Fibroblast of skin of scalp (primary cell): ENCODE measurements at places on chromosomes 7 and 10.
A peak's percentile ranks its signal among the peaks of the same experiment; 100 is the strongest.

GRCh38 chr7:123784263-123784662, 35.5 kb upstream of the WASL start:
- no peak for DNase-seq

- no peak for DNase-seq
These were observed 266.5 kb upstream of the NPY start for GRCh38 chr7:24017519-24017918.

DNA sequence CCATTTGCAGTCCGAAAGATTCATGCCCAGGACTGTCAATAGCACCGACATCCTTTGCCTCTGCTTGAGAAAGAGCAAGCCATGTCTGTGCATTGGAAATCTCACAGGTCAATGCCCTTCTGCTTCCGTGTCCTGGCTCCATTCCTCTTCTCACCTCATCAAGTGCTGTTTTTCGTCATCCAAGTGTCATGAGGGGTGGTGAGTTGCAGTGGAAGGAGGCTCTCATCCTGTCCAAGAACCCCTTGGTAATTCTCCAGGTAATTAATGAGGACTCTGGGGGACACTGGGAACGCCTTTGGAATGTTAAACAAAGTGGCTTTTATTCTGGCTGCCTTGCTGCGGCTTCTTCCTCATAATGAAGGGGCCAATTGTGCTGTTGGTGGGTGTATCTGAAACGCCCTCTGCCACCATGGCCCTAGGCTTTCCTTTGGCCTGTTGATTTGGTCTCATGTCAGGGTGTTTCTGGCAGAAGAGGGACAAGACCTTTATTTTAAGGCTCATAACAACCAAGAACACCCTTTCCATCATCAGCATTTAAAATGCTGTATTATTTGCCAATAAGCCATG, 57.7 kb downstream of the PPP1R3C start:
- DNase-seq, result no peak

GRCh38 chr7:73773700-73774517, 3.8 kb upstream of the CLDN3 start:
- no peak for DNase-seq

DNA sequence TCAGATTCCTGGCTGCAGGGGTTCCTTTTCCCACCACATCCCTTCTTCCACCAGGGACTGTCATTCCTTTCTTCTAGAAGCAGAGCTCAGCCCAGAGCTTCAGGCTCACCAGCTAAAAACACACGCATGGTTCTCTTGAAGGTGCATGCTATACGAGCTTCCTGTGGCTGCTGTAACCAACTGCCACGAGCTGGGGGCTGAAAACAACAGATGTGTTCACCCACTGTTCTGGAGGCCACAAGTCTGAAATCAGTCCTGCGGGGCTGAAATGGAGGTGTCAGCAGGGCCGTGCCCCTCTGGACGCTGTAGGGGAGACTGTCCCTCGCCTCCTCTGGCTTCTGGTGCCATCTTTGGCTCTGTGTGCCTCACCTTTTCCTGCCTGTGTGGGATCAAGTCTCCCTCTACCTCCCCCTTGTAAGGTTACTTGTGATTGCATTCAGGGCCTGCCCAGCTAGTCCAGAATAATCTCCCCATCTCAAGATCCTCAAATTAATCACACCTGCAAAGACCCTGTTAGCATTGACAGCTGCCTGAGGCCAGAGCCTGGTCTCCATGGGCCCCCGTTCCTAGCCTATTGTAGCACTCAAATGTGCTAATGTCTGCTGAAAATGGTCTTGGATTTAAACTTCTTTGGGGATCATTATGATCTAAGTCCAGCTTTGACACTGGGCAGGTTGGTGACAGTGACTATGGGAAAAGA, 13.7 kb downstream of the RAB19 start:
- DNase-seq, result no peak

DNA sequence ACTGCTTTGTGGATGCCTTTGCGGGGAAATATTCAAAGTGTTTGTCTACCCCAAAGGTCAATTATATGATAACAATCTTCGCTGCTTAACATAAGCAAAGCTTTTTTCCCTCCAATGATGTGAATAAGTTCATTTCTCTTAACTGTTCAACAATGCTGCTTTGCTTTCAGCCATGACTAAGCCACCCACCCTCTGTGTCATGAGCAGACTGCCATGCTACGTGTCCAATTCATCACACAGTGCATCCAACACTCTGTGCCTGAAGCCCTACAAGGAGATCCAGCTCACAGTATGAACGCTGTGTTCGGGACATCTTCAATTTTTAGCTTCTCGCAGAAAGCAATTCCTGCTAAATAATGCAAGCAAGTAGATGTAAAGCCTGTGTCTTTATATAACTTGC, 5.7 kb upstream of the TAS2R40 start:
- DNase-seq, result peak; percentile 27

GRCh38 chr7:100823140-100823525, 4.2 kb downstream of the EPHB4 start:
- DNase-seq, result no peak

DNA sequence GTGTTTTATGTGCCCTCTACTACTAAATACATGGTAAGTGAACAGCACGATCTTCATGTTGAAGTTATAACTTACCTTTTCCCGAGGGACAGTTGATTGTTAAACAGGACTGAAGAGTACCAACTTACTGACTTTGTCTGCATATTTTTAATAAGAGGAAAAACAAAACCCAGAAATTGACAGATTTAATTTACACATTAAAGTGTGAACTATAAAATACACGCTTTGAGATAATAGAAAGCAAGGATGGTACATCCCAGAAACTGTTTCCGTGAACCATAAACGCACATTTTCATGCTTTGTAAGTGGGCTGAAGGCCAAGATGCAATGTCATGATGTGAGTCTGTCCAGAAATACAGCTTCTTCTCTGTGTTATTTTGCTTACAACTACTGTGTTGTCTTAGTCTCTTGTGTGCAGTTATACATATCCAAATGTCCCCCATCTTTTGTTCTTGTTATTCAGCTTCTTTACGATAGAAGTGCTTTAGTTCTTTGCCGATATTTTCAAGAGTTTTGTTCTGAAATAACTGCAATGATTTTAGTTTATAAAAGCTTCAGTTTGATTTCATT, 190.1 kb downstream of the MLLT10 start:
- no peak for DNase-seq

- DNase-seq, result peak; percentile 75
These were observed 52.6 kb upstream of the SMNDC1 start for GRCh38 chr10:110357252-110357780.

GRCh38 chr7:5497295-5498103, 73.9 kb upstream of the TNRC18 start:
- no peak for DNase-seq

GRCh38 chr10:63711867-63712716, 190.9 kb downstream of the REEP3 start:
- DNase-seq, result peak; percentile 95

- no peak for DNase-seq
These were observed 642.9 kb downstream of the SDK1 start for GRCh38 chr7:3943779-3944520.

DNA sequence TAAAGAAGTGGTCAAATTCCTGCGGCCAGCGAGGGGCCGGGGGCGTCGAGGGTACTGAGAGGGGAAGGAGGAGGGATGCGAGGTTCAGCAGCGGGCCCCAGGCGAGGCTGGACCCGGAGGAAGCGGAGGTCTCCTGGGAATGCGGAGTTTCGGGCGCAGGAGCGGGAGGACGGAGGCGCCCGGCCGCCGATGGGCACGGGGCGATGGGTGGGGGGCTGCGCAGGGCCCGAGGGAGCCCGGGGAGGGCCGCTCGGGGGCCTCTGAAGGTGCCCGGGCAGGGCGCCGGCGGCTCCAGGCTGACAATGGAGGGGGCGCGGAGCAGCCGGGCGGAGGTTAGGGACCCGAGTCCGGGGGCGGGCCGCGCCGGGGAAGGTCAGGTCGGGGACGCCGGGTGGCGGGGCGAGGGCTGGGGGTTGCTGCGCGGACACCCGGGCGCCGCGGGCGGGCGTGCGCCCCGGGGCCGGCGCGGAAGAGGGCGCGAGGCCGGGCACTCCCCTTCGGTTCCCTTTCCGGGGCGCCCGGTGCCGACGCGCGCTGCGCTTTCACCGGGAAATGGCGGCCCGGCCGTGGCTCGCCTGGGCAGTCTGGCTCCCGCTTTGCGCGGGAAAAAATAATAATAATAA, 683 bp downstream of the MACROH2A2 start:
- DNase-seq, result peak; percentile 26

GRCh38 chr10:116761883-116762282, 19.5 kb upstream of the HSPA12A start:
- DNase-seq, result no peak

- DNase-seq, result no peak
These were observed 511.1 kb upstream of the C7orf33 start for GRCh38 chr7:148079206-148080080.

DNA sequence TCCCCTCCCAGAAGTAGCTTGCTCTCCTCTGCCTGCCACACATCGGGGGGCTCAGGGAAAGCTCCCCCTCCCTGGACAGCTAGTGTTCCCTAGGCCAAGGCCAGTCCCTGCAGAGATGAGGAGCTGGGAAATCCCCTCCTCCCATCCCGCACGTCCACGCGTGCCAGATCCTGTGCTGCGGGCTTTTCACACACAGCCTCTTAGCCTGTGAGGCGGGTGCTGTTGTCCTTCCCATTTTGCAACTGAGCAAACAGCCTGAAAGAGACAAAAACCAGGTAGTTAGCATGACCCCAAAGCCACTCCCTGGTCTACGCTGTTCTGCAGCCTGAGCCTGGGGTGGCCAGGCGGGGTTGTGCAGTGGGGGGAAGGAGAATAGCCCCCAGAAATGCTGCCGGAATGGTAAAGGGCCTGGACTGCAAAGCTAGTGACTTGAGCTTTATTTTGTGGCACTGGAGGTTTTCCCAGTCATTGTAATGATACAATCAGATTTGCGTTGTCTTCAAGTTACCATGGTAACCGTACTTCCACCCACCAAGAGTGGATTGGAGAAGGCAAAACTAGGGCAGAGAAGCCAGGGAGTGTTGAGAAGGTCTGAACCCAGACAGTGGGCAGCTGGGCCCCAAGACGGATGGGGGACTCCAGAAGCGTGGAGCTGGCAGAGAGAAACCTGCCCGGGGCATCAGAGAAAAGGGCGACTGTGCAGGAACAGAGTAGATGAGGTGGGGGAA, 98.6 kb upstream of the KCTD7 start:
- DNase-seq, result no peak

DNA sequence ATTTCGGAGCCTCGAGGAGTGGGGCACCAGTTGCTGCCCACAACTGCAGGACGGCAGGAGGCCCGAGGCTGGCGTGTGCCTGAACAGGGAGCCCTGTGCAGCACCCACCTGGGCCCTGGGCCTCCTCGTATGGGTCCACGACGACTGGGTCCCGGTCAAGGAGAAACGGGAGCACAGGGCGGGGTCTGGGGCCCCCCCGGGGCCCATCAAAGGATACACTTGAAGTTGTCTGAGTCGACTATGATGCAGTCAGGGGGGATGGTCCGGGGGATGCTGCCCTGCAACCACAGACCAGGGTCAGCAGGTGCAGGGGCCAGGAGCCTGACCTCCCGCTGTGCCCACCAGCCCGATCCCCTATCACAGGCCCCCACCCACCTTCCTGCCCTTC, 28.5 kb upstream of the NKX6-2 start:
- no peak for DNase-seq

- DNase-seq, result peak; percentile 60
These were observed 337.1 kb upstream of the AKR1E2 start for GRCh38 chr10:4488904-4489303.

GRCh38 chr10:27745732-27746396, at the start of gene MKX:
Gene MKX, minus strand, starts transcription at chr10:27745819. Its CDS starts 2,404 bp downstream, at chr10:27743415.
- DNase-seq, result peak; percentile 71

DNA sequence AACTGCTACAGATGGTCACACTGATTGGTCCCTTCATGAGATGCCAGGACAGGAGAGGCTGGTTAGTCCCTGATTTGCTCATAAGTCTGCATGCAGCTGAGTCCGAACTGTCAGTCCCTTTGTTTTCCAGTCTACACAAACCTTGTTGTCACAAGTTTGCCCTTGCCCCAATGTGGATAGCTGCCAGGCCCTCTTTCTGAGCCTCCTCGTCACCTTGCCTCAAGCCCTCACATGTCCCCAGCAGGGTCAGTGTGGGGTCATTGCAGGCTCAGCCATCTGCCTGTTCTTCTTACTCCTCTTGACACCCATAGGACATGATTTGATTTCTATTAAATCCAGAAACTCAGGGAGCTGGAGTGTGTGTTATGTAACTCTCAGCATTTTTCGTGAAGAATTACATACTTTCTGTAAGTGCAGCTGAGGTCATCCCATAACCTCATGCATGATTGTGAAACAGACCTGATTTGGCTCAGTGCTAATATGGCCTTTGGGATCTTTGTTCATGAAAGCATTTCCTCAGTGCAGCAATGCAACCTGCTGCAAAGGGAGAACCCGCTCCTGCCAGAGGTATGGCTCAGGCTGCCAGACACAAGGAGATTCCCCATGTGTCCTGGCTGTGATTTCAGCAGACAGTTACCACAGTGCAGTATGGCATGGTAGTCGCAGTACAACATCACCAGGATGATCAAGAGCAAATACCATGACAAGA, 70.0 kb upstream of the ZMIZ2 start:
- peak; percentile 63 for DNase-seq

DNA sequence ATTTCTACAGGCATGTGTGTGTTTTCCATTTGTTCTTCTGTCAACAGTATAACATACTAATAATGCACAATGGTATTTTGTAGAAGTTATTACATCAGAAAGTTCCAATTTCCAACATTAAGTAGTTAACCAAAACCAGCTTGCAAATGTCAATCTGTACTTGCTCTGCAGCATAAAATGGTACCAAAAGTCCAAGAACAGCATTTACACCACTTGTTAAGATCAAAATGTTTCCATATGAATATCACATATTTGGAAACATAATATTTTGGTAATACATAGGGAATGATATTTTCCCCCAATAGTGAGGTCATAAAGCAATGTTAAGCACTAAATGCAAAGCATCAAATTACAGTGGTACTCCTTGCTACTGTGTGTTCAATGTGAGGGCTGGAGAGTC, 162.1 kb downstream of the ZNF438 start:
- DNase-seq, result no peak

DNA sequence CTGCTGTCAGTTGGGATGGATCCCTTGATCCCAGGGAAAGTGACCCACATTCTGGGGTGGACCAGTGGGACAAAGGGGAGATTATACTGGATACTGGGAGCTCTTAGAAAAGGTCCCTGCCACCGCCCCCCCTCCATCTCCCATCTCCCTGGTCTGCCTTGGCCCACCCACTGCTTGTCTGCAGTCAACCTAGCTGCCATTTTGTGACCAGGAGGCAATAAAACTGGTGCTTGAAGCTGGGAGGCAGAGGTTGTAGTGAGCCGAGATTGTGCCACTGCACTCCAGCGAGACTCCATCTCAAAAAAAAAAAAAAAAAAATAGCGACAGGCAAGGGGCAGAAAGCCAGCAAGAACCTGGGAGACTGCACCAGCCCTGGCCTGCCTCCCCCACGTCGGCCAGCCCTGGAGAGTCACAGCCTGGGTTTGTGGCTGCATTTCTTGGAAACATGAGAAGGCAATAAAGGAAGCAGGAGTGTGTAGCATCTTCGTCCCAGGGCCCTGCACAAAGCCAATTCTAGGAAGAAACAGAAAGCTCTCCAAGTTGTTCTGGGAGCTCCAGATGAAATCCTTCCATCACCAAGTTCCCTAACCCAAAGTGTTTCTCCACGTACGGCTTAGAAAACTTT, 4.7 kb upstream of the ARPC1B start:
- DNase-seq, result no peak

DNA sequence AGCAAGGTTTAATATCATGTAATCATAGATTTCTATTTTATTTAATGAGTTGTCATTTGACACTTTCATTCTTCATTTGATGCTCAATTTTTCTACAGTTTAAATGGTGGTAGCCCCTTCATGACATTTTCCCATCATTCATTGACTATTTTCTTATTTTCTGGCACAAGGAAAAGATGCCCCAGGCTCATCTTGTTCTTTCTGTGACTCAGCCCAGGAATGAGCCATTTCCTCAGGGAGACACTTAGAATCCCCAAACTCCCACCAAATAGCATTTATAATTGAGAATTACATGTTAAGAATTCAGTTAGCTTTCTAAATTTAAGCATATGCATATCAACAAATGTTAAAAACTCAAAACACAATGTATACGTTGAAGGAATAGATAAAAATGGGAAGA, 222.3 kb downstream of the KIF20B start:
- DNase-seq, result no peak
